ENCODE measurements at places on chromosomes 7 and 10.

- no peak for DNase-seq
Observed at GRCh38 chr7:81110673-81111072, 191.8 kb upstream of the SEMA3C start.

DNA sequence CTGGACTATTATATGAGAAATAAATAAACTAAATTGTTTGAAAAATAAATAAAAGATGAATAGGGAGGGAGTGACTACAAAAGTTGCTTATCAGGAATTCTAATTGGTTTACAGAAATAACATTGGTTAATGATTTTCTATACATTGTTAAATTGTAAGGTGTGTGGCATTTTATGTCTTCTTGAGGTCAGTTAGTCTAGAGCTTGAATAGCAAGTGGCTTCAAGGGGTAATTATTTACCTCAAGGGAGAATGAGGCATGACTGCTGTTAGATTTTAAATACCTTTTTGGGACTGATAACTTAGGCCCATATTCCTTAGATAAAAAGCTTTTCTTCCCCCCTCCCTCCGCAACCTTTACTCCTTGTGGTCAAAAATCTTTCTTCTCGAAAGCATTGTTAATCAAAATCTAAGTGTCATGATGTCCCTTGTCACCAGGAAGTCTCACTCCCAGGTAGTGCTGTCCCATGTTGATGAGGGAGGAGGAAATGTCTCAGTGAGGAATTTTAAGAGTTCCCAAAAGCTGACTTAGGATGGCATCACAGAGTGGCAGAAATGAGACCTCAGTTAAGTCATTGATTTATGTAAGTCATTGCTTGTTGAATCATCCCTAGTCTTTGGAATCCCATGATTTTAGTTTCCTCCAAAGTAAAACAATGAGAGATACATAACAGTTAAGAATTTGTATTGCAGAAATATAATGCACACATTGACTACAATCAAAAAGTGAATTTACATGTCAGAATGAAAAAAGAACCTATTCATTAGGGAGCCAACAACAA is 71.5 kb downstream of the MAPK8 start:
- no peak for DNase-seq

DNA sequence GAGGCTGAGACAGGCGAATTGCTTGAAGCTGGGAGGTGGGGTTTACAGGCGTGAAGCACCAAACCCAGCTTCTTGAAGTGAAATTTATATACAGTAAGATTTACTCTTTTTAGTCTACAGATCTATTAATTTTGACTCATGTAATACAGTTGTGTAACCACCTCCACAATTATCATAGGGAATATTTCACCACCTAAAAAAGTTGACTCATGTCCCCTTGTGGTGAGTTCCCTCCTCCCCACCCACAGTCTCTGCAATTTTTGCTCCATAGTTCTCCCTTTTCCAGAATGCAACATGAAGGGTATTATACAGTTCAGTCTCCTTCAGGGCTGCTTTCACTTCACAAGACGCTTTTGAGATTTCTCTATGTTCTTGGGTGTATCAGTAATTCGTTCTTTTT is 156.8 kb downstream of the FAM107B start:
- no peak for DNase-seq

GRCh38 chr10:131519723-131520605 is 208.4 kb upstream of the TCERG1L start:
- no peak for DNase-seq
